ENCODE measurements at places on chromosomes 1 and 21. TPM values are rescaled to one million over a fixed set of nuclear protein-coding genes. Genes with fewer than 3 reads are reported as not detected.

TARBP1 gene
- 32.5 TPM for total RNA-seq

S100A5 gene
- not detected for total RNA-seq

SYT11 gene
- total RNA-seq = 7.4 TPM

GNAT2 gene
- 0.11 TPM for total RNA-seq

TAS1R1 gene
- total RNA-seq = not detected

PLA2G2D gene
- not detected for total RNA-seq

B3GALT5 gene
- total RNA-seq = 0.57 TPM

TEDDM1 gene
- total RNA-seq = not detected

SPRR3 gene
- not detected for total RNA-seq

C4BPA gene
- total RNA-seq = not detected

RPS6KA1 gene
- 30.4 TPM for total RNA-seq

PDE4DIP gene
- 6.7 TPM for total RNA-seq

GBP5 gene
- 3.4 TPM for total RNA-seq

MYOG gene
- not detected for total RNA-seq

DAP3 gene
- 96.4 TPM for total RNA-seq

VCAM1 gene
- total RNA-seq = 81.5 TPM

OR2T34 gene
- not detected for total RNA-seq

HOOK1 gene
- total RNA-seq = 1.1 TPM

ST6GALNAC3 gene
- 6.2 TPM for total RNA-seq

CXADR gene
- total RNA-seq = 5.1 TPM

OR10J5 gene
- not detected for total RNA-seq

S100A9 gene
- total RNA-seq = not detected

TPM3 gene
- total RNA-seq = 1,219 TPM

FAM72B gene
- 23.1 TPM for total RNA-seq

LRRN2 gene
- total RNA-seq = 0.69 TPM

RNF186 gene
- not detected for total RNA-seq

SSR2 gene
- 657 TPM for total RNA-seq

LAMC1 gene
- 106 TPM for total RNA-seq

ZNF281 gene
- total RNA-seq = 11.8 TPM

PCP4 gene
- total RNA-seq = not detected

RGS18 gene
- not detected for total RNA-seq
